ENCODE measurements at places on chromosomes 16 and 17.

DNA sequence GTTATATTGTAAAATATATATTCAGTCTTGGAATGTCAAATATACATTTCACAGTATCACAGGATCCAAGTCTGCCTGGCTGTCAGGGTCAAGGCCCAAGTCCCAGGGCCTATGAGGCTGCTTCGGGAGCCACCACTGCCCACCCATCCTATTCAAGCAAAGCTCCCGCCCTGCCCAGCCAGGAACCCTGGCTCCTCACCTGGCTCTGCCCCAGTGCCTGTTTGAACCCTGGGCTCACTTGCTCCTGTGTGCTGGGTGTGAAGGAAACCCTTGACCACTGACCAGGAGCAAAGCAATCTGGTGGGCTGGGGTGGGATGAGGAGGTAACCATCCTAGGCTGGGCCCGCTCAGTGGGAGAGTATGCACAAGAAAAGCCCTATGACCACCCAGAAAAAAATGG lies 27.0 kb downstream of the ITGAE start:
- DNase-seq, result no peak

DNA sequence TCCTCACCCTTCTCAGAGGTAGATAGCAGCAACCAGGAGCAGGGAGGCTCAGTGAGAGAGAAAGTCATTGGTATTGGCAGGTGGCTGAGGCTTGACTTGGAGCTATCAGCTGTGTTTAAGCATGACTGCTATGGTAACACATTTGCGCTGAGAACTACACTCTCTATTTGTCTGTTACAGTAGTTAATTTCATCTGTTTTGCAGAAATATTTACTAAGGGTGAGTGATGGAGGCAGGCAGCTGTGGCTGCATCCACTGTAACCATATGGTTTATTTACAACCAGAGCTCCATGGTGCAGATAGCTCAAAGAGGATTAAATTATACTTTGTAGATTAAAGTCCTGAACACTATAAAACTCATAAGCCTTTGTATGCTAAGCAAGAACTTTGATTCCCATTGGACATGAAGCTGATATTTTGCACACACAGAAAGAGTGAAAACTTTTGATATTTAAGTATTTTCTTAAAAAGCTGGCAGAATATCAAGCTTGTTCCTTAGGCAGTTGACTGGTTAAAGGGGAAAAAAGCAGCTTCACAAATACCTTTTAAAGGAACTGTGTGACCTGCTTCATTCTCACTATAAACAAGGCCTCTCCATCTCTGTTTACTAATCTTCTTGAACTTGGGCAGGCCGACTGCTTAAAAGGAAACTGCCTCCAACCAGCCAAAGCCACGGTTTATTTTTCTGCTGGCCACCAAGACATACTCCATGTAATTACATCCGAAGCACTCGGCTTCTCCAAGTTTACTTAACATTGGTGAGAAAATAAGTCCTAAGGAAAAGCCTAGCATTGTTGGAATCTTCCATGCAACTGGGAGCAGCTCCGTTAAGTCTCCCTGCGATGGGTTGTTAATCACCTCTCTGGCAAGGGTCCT lies 299.8 kb upstream of the ZFHX3 start:
- no peak for DNase-seq

GRCh38 chr17:9020096-9020823 lies 1.1 kb upstream of the NTN1 start:
- DNase-seq, result no peak

- no peak for DNase-seq
Observed at GRCh38 chr16:11190588-11191560, 65.1 kb downstream of the SOCS1 start.

DNA sequence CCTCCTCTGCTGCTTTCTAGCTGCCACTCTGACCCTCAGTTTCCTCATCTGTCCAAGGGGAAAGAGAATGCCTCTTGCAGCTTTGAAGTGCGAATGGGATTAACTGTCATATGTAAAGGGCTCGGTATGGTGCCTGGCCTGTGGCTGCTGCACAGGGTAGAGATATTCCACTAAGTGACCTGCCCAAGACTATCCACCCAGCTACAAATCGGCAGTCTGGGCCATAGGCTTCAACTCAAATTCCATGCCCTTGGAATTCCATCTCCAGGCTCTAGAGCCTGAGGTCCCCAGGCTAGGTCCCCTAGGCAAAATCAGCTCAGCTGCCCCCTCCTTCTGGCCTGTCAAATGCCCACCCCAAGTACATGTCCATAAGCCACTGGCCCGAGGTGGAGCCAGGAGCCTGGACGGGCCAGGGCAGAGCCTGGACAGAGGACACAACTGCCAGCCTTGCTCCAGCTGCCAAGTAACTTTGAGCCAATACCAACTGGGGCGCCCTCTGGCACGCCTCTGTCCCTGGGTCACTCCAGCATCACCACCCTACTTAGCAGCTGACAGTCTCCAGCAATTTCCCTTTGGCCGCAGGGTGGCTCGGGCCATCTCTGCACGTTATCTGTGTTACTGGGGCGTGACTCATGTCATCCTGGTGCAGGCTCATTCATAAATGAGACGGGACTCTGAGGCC lies 57.2 kb downstream of the SDK2 start:
- no peak for DNase-seq

DNA sequence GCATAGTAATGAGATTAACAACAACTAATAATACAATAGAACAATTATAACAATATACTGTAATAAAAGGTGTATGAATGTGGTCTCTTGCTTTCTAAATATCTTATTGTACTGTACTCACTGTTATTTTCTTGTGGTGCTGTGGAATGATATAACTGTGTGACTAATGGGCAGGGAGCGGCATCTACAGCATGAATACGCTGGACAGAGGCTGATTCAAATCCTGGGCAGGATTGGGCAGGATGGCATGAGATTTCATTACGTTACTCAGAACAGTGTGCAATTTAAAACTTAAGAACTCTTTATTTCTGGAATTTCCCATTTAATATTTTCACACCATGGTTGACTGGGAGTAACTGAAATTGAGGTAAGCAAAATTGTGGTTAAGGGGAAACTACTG lies 1239.8 kb upstream of the GOT2 start:
- DNase-seq, result no peak

- no peak for DNase-seq
Observed at GRCh38 chr17:57485916-57486881, 229.9 kb downstream of the MSI2 start.

GRCh38 chr16:57128771-57129389 lies 36.5 kb downstream of the CPNE2 start:
- no peak for DNase-seq

GRCh38 chr17:1566505-1567199 lies 4.1 kb upstream of the PITPNA start:
- no peak for DNase-seq

- DNase-seq, result peak; percentile 33
Observed at GRCh38 chr17:28865946-28866752, 11.3 kb downstream of the ERAL1 start.

GRCh38 chr17:76946111-76946771 lies 78.0 kb downstream of the MGAT5B start:
- DNase-seq, result no peak

DNA sequence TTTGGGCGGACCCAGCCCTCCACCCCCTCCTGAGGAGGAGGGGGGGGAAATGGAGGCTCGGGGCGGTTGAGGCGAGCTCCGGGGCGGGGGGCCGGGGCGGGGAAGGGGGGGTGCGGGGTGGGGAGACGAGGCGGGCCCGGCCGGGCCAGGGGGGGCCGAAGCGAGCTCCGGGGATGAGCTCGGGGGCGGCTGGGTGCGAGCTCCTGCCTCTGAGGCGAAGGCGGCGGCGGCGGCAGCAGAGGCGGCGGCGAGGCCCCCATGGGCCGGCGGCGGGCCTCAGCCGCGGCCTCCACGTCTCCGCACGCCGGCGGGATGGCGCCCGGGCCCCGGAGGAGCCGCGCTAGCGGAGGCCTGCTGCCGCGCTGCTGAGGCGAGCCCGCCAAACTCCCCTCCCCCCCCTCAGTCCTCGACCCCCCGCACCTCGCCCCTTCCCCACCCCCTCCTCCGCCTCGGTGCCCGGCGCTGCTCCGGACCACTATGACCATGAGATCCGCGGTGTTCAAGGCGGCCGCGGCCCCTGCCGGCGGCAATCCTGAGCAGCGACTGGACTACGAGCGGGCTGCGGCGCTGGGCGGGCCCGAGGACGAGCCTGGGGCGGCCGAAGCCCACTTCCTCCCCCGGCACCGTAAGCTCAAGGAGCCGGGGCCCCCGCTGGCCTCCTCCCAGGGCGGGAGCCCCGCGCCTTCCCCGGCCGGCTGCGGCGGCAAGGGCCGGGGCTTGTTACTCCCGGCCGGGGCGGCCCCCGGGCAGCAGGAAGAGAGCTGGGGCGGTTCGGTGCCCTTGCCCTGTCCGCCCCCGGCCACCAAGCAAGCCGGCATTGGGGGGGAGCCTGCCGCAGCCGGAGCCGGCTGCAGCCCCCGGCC lies 596 bp downstream of the MSL1 start:
- DNase-seq, result peak; percentile 43

GRCh38 chr16:65406933-65407332 lies 285.1 kb upstream of the CDH11 start:
- no peak for DNase-seq

GRCh38 chr17:82021107-82021899 lies 1.4 kb downstream of the CENPX start:
- peak; percentile 59 for DNase-seq

- DNase-seq, result no peak
Observed at GRCh38 chr16:48608871-48609651, 919 bp downstream of the N4BP1 start.

GRCh38 chr17:80111702-80112470 lies 10.5 kb downstream of the GAA start:
- no peak for DNase-seq

DNA sequence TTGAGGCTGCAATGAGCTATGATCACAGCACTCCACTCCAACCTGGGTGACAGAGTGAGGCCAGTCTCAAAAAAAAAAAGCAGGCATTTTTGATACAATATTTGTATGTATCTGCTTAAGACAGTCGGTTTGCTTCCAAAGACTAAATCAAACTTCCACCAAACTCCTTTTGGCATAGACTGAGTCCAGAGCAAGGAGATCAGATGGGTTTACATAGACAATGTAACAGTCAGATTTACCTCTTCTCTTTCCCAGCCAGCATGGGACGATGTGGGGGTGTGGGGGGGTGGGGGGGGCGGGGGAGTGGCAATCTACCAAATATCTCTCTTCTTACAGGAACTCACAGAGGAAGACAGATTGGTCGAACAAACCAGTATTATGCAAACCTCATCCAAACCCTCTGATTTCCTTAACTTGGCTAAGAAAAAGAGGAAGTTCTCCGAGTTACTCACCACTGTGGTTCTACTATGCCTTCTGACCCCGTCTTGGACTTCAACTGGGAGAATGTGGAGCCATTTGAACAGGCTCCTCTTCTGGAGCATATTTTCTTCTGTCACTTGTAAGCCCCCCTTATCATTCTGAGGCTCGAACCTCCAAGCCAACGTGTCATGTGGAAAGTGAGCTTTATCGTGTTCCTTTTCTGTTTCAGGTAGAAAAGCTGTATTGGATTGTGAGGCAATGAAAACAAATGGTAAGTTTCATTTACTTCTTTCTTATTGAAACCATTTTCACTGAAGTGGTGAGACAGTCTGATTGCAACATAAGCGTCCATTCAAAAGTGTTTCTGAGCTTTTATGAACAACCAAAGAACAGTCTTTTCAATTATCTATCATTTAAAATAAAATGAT lies at the start of gene MILR1:
MILR1 (plus strand) TSS at position 451 of the 848 bp plus-strand sequence; CDS start at position 505, 54 bp downstream.
- DNase-seq, result no peak

DNA sequence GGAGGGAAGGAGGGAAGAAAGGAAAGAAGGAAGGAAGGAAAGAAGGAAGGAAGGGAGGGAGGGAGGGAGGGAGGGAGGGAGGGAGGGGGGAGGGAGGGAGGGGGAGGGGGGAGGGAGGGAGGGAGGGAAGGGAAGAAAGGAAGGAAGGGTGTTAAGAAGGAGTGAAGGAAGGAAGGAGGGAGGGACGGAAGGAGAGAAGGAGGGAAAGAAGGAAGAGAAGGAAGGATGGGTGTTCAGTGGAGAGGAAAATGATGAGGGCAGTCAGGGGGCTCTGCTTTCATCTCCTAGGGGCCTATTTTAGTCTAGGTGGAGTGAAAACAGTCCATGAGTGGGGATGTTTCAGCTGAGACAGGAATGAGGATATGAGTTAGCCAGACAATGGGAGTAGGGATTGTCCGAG lies 357.0 kb upstream of the C16orf82 start:
- DNase-seq, result no peak

DNA sequence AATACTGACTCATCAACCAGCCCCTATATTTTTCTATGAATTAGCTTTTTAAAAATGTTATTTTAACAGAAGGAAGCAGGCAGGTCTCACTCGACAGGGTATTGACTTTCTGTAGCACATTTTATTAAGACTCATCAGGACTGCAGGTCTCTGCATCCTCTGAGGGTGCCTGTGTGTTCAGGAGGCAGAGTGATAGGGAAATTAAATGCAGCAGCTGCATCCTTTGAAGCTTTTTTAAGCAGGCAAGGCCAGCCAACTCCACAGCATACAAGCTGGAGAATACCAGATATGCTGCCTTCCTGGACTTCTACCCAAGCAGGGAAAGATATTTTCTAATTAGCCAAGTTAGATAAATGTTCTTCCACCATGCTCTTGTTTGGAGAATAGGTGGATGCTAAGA lies 124.9 kb downstream of the WSCD1 start:
- DNase-seq, result no peak

DNA sequence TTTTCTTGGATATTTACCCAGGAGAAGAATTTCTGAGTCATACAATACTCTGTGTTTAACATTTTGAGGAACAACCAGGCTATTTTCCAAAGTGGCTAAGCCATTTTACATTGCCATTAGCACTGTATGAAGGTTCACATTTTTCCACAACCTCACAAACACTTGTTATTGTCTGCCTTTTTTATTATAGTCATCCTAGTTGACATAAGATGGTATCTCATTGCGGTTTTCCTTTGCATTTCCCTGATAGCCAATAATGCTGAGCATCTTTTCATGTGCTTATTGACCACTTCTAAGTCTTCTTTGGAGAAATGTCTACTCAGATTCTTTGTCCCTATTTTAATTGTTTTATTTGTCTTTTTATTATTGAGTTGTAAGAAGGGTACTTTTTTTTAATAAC lies 107.4 kb upstream of the CES5A start:
- DNase-seq, result no peak

- no peak for DNase-seq
Observed at GRCh38 chr17:4715063-4715744, 4.8 kb downstream of the ARRB2 start.

GRCh38 chr17:32917081-32917480 lies 10.9 kb upstream of the TMEM98 start:
- no peak for DNase-seq

DNA sequence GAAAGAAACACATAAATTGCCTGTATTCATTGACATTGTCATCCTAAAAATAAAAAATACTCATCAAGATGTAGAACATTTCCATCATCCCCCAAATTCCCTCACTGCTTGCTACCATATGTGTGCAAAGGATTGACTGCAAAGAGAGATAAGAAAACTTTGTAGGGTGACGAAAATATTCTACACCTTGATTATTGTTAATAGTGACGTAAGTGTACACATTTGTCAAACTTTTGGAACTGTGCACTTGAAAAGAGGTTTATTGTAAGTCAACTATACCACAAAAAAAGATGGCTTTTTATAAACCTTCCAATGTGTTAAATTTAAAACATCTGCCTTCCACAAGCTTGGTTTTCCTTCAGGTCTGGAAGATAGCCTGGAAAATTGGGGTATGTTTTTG lies 359.5 kb downstream of the CDH8 start:
- DNase-seq, result no peak

GRCh38 chr16:30446203-30446595 lies 525 bp upstream of the SEPHS2 start:
- no peak for DNase-seq
